ENCODE measurements at places on chromosomes 11 and 22.

DNA sequence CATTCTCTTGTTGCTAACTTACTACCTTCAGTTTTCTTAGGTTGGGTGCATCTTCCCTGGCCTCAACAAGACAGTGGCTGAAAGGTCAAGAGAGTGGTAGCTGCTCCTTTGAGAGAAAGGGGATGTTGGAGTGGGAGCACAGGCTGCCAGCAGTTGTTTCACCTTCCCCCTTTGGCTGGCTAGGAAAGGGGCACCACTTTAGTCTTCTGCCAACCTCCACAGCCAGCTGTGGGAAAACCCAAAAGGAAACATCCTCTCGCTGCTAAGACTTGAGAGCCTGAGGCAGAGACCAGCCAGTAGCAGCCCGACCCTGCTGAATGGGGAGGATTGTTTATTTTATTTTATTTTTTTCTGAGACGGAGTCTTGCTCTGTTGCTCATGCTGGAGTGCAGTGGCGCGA, 34.4 kb downstream of the MARK2 start:
- DNase-seq = no peak

GRCh38 chr11:62398011-62398994, 20.5 kb upstream of the SCGB1A1 start:
- DNase-seq = no peak

- DNase-seq = peak; percentile 26
Measured at GRCh38 chr11:76237914-76238313, 31.6 kb upstream of the WNT11 start.

GRCh38 chr11:66338276-66339161, 2.3 kb upstream of the RIN1 start:
- no peak for DNase-seq

GRCh38 chr11:66922551-66922950, 35.6 kb downstream of the PC start:
- DNase-seq = no peak

- DNase-seq = no peak
Measured at GRCh38 chr11:38323961-38324761, 1726.1 kb upstream of the RAG2 start.

GRCh38 chr22:28398981-28399380, 280.7 kb downstream of the TTC28 start:
- DNase-seq = no peak

- DNase-seq = no peak
Measured at GRCh38 chr11:93407777-93408401, 77.3 kb downstream of the DEUP1 start.

GRCh38 chr22:36884349-36885158, 23.7 kb downstream of the NCF4 start:
- DNase-seq = no peak

GRCh38 chr11:134460062-134460561, 48.1 kb upstream of the B3GAT1 start:
- DNase-seq = no peak

- no peak for DNase-seq
Measured at GRCh38 chr11:126253265-126253664, 15.4 kb downstream of the SRPRA start.

DNA sequence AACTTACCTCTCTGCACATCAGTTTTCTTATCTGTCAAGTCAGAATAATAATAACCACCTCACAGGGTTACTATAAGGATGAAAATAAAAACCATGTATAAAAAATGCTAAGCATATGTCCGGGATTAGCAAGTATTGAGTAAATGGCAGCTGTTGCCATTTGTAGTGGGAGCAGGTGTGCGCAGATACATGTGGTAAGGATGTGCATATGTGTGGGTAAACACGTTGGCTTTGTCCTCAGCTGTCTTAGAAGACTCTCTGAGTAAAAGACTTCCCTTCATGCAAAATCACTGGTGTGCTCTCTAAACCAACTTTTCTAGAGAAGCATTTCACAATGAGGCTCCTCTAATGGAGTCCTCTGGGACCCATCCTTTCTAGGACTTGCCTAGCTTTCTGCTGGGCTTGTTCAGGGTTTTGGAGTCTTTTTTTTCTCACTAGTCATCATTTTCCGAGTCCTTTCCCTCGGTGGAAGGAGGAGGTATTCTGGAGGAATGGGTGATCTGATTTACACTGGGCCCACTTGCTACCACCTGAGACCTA, 62.4 kb downstream of the NELL1 start:
- peak; percentile 78 for DNase-seq

DNA sequence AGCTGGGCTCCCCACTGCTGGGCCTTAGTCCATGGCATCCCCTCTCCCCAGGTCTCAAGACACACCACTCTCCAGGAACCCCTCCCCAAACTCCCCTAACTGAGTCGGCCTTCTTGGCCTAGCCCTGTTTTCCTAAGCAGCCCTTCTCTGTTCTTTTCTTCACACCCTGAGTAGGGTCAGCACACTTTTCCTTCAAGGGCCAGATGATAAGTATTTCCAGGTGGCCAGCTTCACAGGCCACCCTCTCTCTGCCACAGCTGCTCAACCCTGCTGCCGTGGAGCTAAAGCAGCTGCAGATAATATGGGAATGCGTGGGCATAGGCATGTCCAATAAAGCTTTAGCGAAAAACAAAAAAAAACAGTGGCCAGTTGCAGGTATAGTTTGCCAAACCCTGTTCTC, 24.1 kb downstream of the DGCR2 start:
- peak; percentile 83 for DNase-seq

DNA sequence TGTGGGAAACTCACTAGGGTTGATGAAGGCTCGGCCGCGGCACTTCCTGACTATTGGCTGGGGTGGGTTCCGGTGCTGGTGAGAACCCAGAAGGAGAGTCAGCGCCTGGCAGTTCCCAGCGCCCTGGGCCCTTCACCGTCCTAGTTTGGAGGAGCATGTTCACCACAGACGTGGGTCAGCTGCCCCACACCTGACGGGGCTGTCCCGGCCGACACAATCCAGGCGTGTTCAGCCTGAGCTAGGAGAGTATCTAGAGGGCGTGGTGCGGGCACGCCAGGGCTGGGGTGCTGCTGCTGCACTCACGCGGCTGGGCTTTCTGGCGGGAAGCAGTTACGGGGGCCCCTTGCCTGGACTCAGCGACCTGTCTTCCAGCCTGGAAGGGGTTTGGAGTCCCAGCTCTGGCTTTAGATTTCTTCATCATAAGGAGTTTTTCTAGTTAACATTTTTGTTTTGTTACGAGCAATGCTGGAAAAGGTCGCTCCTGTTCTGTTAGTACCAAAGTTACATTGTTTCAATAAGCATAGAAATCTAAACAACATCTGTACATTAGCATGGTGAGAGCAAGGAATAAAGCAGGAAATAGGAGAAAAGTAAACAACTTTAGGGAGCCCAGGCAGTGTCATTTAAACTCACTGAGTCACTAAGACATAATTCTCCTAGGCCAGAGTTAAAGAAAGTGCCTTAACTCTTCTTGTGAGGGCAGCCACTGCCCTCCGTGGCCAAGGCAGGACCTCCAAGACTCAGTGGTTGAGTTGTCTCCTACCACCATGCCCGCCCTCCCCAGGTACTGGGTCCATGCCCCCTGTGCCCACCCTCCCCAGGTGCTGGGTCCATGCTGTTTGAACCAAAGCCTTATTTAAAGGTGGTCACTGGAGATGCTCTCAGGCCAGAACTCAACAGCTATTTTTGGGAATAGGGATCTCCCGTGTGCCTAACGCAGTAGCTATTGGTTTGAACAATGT, 12.1 kb upstream of the ADORA2A start:
- no peak for DNase-seq

DNA sequence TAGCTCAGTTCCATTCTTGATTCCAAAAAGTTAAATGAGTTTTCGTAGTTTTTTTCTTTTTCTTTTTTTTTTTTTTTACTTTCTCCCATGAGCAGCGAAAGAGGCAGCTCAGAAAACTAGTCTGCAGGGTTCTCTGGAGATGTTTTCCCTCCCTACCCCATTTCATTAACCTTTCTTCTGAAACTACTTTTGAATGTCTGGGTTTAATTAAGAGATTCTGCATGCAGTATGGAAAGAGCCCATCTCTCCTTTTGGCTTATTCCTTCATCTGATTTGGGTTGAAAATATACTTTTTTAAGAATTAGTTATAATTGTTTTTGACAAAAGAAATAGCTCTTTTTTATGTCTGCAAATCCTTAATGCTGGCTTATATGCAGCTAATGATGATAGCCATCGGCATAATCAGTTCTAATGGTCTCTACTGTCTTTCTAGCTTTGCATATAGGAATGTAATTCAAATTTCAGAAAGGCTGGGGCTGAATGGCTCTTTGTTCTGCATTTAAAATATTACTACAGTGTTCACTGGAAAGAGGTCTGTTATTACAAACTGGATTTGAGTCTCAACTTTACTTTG, 265.3 kb downstream of the FAT3 start:
- DNase-seq = no peak

GRCh38 chr11:66653123-66653522, 14.6 kb downstream of the RBM4 start:
- DNase-seq = no peak

DNA sequence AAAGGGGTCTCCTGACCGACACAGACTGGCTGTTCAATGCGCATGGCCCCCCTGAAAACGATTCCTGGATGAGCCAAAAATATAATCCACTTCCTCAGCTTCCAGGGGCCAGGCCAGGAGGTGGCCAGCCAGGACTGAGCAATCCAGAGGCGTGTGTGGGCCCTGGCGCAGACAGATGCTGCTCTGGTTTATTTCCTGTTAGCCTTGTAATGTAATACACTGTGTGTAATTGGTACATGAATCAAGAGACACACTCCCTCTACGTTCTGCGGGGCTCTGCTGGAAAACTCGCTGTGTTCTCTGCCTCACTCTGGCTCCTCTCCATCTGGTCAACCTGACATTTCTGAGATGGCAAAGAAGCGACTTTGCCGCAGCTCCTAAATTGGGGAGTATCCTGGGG, 26.3 kb upstream of the ISX start:
- DNase-seq = no peak

- no peak for DNase-seq
Measured at GRCh38 chr11:59767225-59767611, 12.0 kb downstream of the STX3 start.

DNA sequence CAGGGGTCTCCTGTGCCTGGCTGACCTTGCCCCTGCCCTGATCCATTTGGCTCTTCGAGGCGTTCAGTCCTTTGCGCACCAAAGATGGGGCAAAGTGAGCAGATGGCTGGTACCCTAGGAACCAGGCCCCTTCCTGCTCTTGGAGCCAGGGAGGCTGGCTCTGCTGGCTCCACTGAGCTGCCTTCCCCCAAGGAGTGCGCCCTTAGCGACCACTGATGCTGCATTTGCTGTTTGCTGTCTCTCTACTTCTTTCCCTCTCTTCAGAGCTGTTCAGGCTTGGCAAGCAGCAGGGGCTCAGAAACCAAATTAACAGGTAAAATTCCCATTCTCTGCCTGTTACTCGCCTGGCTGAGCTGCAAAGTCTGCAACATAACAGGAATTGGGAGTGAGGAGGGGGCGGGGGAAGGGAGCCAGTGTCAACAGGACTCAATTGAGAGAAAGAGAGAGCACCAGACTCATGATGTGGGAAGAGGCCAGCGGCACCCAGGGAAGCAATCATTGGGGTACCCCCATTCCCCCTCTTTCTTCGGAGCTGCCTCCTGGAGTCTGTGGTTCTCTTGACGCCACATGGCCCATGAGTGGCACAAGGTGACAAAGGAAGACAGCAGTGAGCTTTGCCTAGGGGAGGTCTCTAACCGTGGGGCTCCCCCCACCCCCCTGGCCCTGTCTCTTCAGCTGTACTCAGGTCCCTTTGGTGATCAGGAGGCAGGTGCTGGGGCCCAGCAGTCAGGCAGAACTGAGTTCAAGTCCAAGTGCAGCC, 102.3 kb downstream of the TP53I11 start:
- DNase-seq = no peak

GRCh38 chr11:12640926-12641849, 33.0 kb upstream of the TEAD1 start:
- DNase-seq = no peak

DNA sequence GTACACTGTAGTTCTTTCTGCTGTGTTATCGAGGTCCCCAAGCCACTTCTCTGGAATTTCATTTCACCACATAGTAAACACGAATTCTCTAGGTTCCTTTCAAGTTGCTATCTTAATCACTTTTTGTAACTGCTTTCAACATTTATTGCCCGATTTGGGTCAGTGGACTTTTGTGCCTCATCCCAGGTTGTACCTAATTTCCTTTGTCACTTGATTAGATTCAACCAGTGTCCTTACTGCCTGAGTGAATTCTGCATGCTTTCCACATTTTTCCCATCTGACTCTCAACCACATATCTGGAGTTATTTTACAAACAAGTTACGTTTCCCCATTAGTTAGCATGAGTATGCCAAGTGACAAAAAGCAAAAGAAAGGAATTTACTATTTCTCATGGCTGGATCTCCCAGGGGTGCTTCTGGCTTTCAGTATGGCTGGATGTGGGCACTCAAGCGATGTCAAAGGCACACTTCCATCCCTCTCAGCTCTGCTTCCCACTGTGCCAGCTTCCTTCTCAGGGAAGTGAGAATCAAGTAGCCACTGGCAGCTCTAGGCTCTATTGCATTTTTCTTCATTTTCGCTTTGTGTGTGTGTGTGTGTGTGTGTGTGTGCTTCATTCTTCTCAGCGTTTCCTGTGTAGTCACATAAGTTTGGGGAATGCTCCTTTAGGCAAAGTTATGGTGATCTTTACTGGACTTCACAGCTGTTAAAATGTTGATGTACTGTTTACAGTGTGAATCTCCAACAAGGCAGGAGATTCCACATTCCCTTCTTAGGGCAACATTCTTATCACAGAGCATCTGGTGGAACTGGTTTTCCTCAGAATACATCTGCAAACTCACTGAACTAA, 128.9 kb downstream of the DBX1 start:
- no peak for DNase-seq

- DNase-seq = no peak
Measured at GRCh38 chr11:83042964-83043711, 28.6 kb downstream of the RAB30 start.

DNA sequence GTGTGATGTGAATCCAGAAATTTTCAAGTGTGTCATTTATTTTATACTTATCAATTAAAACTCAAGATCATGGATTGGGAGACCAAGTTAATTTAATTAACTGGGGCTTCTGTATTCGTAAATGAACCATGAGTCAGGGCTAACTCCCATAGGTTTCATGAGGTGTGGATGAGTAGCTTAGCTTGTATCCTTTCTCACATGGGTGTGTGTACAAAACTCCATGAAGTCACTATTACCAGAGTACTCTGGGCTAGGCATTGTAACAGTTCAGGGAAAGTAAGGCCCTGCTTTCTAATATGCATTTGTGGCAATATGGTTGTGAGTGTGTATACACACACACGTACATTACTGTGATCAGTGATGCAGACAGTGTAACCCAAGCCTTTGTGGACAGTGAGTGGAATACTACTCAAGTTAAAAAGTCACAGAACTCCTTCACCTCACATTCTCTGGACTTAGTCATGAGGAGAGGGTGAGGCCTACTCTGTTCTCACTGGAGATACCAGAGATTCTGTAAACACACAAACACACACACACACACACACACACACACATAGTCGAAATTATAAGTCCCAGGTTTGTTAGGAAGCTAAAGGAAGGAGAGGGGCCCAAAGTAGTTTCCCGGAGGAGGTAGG, 3.5 kb downstream of the CNTF start:
- DNase-seq = no peak

DNA sequence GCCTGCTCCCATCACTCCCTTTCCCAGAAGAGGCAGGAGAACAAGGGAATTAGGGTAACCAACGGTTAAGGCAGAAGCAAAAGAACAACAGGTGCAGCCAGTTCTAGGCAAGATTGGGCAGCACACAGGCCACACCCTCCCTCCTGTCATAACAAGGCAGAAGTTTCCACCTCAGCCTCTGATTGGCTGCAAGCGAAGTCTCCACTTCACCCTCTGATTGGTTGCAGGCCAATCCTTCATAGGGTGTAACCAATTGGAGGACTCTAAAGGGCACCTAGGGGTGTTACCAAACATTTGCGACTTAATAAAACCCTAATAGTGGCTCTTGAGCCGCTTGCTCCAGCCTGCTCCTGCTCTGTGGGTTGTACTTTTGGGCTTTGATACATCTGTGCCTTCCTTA, 153.8 kb downstream of the CACNA1I start:
- DNase-seq = peak; percentile 59

All from NCI-H524 (cell line).